ENCODE measurements at places on chromosomes 12 and 14.

GRCh38 chr12:50745861-50746260, 18.0 kb upstream of the ATF1 start:
- no peak for DNase-seq
- H3K36me3 ChIP-seq, result peaks cover 70% of the 10 kb centered on the region
- no peaks in the 10 kb centered on the region for H3K4me1 ChIP-seq
- no peak overlapping the region for H3K4me3 ChIP-seq
- H3K27ac ChIP-seq, result no peak overlapping the region
- no peaks in the 10 kb centered on the region for H3K27me3 ChIP-seq

DNA sequence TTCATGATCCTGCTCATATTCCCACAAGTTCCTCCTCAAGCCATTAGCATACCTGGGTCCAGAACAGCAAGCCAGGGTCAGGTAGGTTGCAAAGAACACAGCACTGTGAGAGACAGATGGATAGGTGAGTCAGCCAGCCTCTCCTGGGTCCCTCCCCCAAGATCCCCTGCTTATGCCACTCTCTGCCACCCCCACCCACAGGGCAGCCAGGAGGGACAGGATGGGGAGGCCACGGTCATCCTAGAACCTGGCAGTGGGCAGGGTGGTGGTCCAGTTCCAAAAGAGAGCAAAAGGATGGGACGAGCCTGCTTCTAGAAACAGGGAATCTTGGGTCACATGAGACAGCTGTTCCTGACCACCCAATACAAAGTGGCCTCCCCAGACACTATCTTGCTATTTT, 12.7 kb downstream of the FAIM2 start:
- no peaks in the 10 kb centered on the region for H3K27me3 ChIP-seq
- H3K4me3 ChIP-seq, result no peak overlapping the region
- no peaks in the 10 kb centered on the region for H3K36me3 ChIP-seq
- no peak overlapping the region for H3K27ac ChIP-seq
- peaks cover 20% of the 10 kb centered on the region for H3K4me1 ChIP-seq

- peaks cover 38% of the 10 kb centered on the region for H3K4me1 ChIP-seq
- DNase-seq, result no peak
- no peaks in the 10 kb centered on the region for H3K36me3 ChIP-seq
- no peaks in the 10 kb centered on the region for H3K27me3 ChIP-seq
- no peak overlapping the region for H3K4me3 ChIP-seq
These were observed 37.6 kb downstream of the WNK1 start for GRCh38 chr12:789852-790563.

- H3K27ac ChIP-seq, result no peak overlapping the region
- no peak overlapping the region for H3K4me3 ChIP-seq
- H3K4me1 ChIP-seq, result peaks cover 16% of the 10 kb centered on the region
- peaks cover 75% of the 10 kb centered on the region for H3K36me3 ChIP-seq
- H3K27me3 ChIP-seq, result no peaks in the 10 kb centered on the region
- no peak for DNase-seq
These were observed 14.1 kb downstream of the GPX2 start for GRCh38 chr14:64928239-64929013.

GRCh38 chr12:21852251-21852650, 77.7 kb upstream of the KCNJ8 start:
- DNase-seq, result no peak
- no peaks in the 10 kb centered on the region for H3K27me3 ChIP-seq
- no peaks in the 10 kb centered on the region for H3K36me3 ChIP-seq
- no peak overlapping the region for H3K4me3 ChIP-seq
- no peak overlapping the region for H3K27ac ChIP-seq

GRCh38 chr14:68541178-68541896, 251.5 kb downstream of the ZFP36L1 start:
- peak; percentile 53 for DNase-seq
- peak overlapping the region; percentile 16 for H3K27ac ChIP-seq
- peaks cover 45% of the 10 kb centered on the region for H3K4me1 ChIP-seq
- no peak overlapping the region for H3K4me3 ChIP-seq
- H3K36me3 ChIP-seq, result no peaks in the 10 kb centered on the region
- no peaks in the 10 kb centered on the region for H3K27me3 ChIP-seq

DNA sequence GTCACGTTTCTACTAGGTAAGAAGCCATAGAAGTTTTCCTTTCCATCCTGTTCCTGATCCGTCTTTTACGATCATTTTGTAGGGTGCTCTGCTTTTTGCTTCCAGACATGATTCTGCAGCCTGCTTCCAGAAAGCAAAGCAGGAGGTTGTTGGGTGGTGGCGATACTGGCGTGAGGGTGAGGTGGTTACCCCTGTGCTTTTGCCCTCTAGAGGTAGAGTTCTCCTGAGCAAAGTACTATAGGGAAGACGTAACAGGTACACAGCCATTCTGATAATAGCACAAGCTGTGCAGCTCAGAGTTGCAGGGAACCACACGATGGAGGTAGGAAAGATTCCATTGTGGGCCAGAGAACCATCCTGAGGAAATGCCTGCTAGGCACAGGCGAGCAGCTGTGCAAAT, 186.0 kb downstream of the PAH start:
- no peaks in the 10 kb centered on the region for H3K36me3 ChIP-seq
- no peak overlapping the region for H3K27ac ChIP-seq
- H3K27me3 ChIP-seq, result no peaks in the 10 kb centered on the region
- H3K4me3 ChIP-seq, result no peak overlapping the region

GRCh38 chr12:62692884-62693283, 226.3 kb downstream of the MON2 start:
- no peaks in the 10 kb centered on the region for H3K27me3 ChIP-seq
- no peak for DNase-seq
- H3K4me1 ChIP-seq, result no peaks in the 10 kb centered on the region
- H3K36me3 ChIP-seq, result no peaks in the 10 kb centered on the region
- no peak overlapping the region for H3K4me3 ChIP-seq

DNA sequence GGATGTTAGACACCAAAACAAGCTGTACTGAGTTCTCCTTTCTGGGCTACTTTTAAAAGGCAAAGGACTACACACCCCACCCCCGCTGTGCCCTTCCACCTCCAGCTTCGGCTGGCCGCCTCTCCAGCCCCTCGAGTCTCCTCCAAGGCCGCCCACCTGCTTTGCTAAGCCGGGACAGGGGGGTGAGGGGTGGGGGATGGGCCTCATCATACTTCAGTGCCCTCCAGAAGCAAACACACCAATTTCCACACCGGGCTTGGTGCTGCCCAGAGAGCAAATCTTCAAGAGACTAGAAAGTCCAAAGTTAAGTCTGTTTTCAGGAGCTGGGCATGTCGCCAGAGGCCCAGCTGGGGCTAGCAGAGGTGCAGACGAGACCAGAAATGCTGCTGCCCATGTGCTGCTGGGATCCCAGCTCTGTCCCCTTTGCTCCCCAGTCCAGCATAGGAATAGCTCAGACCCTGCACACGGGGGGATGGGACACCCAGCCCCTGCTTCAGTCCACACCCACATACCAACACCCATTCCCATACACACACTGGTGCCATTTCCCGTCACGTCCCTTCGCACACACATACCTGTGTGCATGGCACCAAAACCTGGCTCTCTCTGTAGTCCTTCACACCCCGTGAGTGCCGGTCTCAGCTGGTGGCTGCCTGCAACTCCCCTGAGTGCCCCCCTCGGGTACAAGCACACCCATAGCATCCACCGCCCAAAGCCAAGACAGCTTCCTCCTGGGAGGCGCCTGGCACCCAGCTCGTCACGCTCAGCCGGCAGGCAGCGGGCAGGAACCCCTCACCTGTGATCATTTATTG, 1.0 kb downstream of the SLC6A12 start:
- H3K4me1 ChIP-seq, result peaks cover 13% of the 10 kb centered on the region
- no peaks in the 10 kb centered on the region for H3K36me3 ChIP-seq
- DNase-seq, result no peak
- H3K27ac ChIP-seq, result no peak overlapping the region

DNA sequence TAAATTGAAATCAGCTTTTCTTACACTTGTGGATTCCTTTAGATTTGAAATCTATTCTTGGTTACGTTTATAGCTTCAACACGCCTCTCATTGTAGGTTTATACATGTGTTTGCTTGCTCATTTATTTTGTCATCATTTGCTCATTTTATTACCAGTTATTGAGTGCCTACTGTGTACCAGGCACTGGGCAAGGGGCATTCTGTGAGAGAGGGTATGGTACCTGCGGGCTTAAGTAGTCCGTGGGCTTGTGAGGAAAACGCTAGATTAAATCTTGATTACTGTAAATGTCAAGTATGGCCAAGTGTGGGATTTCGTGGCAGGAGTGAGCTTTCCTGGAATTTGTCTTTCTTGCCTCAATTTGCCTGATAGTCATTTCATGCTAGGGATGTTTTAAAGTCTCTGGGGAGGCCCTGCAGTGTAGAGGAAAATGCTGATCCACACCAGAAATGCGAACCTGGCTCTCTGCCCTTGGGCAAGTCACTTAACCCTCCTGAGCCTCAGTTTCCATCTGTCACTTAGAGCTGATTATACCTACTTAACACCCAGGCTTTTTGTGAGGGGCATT, 92.7 kb downstream of the CACNA1C start:
- no peak overlapping the region for H3K4me3 ChIP-seq
- no peaks in the 10 kb centered on the region for H3K36me3 ChIP-seq
- no peak for DNase-seq
- no peak overlapping the region for H3K27ac ChIP-seq
- H3K4me1 ChIP-seq, result no peaks in the 10 kb centered on the region
- no peaks in the 10 kb centered on the region for H3K27me3 ChIP-seq

DNA sequence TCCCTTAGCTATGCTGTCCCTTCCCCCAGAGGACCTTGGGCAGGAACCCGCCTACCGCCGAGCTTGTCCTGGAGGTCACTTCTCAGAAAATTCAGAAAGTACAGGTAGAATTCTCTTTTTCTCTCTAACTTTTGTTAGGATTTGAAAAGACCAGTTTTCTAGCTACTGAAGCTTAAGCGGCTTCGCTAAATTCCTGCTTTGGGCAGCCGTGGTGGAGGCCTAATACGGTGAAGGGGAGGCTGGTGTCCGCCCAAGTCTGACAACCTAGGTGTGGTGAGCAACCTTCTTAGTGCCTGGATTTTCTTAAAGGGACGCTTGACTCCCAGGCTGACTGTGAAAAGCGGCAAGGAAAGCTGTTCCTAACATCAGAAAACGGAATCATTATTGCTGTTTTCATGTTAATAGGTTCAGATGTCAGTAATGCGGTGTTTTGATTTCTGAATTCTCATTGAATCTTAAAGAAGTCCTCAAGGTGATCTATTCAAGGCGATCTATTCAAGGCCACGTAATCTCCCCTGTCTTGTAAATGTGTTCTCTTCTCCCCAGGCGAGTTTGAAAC, 835 bp downstream of the FGD4 start:
- H3K36me3 ChIP-seq, result no peaks in the 10 kb centered on the region
- peak overlapping the region; percentile 97 for H3K4me3 ChIP-seq
- H3K27ac ChIP-seq, result peak overlapping the region; percentile 93
- H3K27me3 ChIP-seq, result no peaks in the 10 kb centered on the region
- H3K4me1 ChIP-seq, result peaks cover 23% of the 10 kb centered on the region

DNA sequence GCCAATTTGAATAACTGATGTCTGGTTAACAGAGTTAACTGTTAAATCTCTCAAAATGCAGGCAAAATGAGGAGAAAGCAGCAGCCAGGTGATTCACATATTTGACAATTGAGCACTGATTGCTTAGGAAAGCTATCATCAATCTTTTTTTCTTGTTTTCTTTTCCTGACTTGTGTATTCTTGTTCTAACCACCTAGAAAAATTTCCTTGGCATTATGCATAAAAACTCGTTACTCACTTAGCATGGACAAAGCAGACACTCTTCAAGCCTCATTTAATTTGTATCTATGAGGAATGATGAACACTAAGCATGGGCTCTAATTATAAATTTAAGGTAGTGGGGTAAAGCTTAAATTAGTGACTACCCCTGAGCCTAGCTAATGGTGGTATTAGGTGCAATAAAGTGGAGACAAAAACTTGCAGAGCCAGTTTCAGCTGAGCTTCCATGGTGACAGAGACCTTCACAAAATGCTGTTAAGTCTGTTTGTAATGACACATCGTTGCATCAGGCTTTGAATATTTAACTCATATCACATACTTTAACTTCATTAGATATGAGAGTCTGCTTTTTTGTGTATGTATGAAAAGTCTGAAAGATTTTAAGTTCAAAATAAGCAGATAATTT, 52.0 kb downstream of the RASSF9 start:
- no peaks in the 10 kb centered on the region for H3K27me3 ChIP-seq
- DNase-seq, result no peak
- H3K27ac ChIP-seq, result no peak overlapping the region
- H3K4me1 ChIP-seq, result no peaks in the 10 kb centered on the region
- no peaks in the 10 kb centered on the region for H3K36me3 ChIP-seq
